ENCODE measurements at places on chromosomes 5 and 9. TPM values are rescaled to one million over a fixed set of nuclear protein-coding genes. Genes with fewer than 3 reads are reported as not detected.

The OGN gene
- not detected for total RNA-seq

The IL13 gene
- total RNA-seq, result 231 TPM

The MED22 gene
- total RNA-seq, result 39.5 TPM

DNA sequence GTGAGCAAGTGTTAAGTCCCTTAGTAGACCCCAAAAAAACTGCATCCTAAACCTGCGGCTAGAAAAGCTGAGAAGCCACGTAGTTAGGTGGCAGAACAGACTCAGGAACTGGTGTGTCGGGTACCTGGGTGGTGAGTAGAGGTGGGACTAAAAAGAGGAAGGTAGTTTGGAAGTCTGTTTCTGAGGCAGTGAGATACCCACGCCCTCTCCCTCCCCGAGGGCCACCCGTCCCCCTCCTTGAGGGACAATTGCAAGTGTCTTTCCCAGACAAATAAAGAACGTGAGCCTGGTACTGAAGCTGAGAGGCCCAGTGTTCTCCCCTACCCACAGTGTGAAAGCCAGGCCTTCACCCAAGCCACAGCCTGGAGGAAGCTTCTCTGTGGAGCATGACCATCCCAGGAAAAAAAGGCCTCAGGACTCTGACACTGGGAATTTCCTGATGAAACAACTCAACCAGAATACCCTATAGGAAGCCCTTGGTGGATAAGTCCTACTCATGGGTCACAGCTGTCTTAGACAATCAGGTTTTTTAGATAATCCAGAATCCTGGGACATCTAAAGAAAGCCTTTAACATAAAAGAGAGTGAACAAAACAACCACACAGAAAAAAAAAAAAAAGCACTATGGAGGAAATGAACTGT, 7.0 kb upstream of the CD74 start:
- H3K4me3 ChIP-seq, result no peak overlapping the region
- no peak overlapping the region for H3K27ac ChIP-seq
- peaks cover 3% of the 10 kb centered on the region for H3K36me3 ChIP-seq
- no peak for DNase-seq

DNA sequence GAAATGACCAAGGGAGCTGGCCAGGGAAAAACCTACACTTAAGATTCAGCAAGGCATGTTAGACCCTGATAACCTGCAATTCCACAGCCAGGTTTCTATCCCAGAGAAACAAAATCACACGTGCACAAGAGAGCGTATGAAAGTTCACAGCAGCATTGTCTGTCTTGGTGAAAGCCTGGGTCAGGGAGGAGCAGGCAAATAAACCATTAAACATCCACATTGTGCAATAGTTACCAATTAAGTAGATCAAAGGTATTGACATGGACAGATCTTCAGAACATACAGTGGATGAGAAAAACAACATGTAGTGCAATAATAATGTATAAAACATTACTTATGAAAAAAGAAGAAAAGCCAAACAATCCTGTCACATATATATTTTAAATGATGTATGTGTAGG, 15.9 kb upstream of the GPX3 start:
- H3K4me3 ChIP-seq, result no peak overlapping the region
- no peaks in the 10 kb centered on the region for H3K4me1 ChIP-seq
- H3K27ac ChIP-seq, result no peak overlapping the region
- H3K27me3 ChIP-seq, result peaks cover 4% of the 10 kb centered on the region

The TGFBI gene
- not detected for total RNA-seq

Data from activated CD4-positive, alpha-beta T cell treated with anti-CD3 and anti-CD28 coated beads, Interleukin-2, amount 10 ng/mL, durations not matched to agents 24 days and 14 days (primary cell).